NT2/D1 (cell line): ENCODE measurements at places on chromosomes 16 and 17.

GRCh38 chr16:55468352-55468990, 10.5 kb upstream of the MMP2 start:
- DNase-seq: no peak

- no peak for DNase-seq
These were observed 72.6 kb downstream of the NLK start for GRCh38 chr17:28115046-28115445.

- no peak for DNase-seq
These were observed 12.6 kb downstream of the MAP2K3 start for GRCh38 chr17:21297026-21297520.

DNA sequence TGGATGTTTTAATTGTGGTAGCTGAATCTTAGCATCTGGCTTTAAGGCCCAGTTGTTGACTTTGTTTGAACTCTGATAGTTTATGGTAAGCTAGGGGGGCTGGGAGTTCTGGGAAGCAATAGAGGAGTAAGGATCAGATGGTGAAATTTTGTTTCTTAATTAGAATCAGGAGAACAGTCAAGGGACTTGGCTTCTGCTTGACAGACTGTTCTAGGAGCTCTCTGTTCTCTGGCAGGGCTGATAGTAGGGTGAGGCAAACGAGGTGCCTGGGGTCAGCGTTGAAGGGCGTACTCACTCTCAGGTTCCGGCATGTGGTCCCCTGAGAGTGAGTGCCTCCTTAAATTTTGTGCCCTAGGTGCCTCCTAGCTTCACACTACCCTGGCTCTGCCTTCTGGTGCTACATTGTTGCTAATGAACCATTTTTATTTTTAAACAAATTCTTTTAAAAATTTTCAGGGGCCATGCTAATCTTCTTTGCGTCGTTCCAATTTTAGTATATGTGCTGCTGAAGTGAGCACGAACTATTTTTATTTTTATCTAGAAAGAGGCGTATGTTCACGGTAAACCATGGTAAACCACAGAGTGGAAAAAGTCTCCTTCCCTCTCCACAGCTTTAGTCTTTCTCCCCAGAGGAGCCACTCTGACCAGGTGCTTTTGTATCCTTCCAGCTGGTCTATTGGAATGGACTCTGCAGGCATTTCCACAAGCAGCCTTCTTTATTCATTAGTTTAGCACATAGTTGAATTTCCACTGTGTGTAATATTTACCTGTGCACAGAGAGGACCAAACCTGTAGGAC, 19.7 kb downstream of the SLC7A6 start:
- DNase-seq: no peak

GRCh38 chr17:73532421-73532901, 111.8 kb downstream of the SDK2 start:
- no peak for DNase-seq

GRCh38 chr16:22789281-22789945, 24.5 kb upstream of the HS3ST2 start:
- no peak for DNase-seq

- DNase-seq: no peak
These were observed 29.1 kb downstream of the TMEM100 start for GRCh38 chr17:55693254-55694216.
